Activated CD4-positive, alpha-beta T cell treated with anti-CD3 and anti-CD28 coated beads, Interleukin-2, Interleukin-4, amounts not matched to agents 100 ng/mL and 50 ng/mL, durations not matched to agents 16 hours and 8 hours (primary cell): ENCODE measurements at places on chromosomes 7 and 10.

DNA sequence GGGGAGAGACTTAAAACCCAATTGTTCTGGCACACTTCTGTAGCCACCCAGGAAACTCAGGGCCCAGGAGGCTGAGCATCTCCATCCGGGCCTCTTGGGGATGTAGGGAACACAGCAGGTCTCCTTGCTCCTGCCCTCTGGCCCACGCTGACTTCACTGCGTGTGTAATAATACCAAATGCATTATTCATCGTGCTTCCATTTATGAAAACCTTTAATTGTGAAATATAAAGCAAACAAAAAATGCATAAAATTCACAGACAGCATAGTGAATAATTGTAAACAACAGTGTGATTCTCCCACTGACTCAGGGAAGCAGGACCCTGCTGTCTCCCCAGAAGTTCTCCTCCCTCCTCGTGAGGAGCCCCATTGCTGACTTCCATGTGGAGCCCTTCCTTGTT lies 70.3 kb upstream of the SHH start:
- no peak for DNase-seq

- DNase-seq: no peak
Observed at GRCh38 chr10:124701881-124702656, 42.1 kb downstream of the FAM53B start.

- DNase-seq: no peak
Observed at GRCh38 chr10:86387178-86387794, 20.7 kb upstream of the GRID1 start.

DNA sequence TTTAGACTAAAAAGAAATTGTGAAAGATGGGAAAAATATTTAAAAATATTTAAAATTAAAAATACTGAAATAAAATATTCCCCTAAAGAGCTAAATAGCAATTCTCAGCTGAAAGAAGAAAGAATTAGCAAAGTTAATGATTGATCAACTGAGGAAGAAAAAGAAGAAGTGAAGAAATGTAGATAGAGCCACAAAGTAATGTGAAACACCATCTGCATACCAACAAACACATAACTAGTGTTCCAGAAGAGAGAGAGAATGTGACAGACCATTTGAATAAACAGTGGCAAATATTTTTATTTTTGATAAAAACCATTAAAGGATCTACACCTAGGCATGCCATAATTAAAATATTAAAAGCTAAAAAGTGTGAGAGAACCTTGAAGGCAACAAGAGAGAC lies 784.5 kb upstream of the ZWINT start:
- DNase-seq: no peak

GRCh38 chr10:53379956-53380355 lies 607.4 kb upstream of the MBL2 start:
- DNase-seq: no peak

GRCh38 chr10:119330342-119330741 lies 123.0 kb downstream of the GRK5 start:
- no peak for DNase-seq

- DNase-seq: no peak
Observed at GRCh38 chr10:117796130-117796745, 250.5 kb downstream of the RAB11FIP2 start.

DNA sequence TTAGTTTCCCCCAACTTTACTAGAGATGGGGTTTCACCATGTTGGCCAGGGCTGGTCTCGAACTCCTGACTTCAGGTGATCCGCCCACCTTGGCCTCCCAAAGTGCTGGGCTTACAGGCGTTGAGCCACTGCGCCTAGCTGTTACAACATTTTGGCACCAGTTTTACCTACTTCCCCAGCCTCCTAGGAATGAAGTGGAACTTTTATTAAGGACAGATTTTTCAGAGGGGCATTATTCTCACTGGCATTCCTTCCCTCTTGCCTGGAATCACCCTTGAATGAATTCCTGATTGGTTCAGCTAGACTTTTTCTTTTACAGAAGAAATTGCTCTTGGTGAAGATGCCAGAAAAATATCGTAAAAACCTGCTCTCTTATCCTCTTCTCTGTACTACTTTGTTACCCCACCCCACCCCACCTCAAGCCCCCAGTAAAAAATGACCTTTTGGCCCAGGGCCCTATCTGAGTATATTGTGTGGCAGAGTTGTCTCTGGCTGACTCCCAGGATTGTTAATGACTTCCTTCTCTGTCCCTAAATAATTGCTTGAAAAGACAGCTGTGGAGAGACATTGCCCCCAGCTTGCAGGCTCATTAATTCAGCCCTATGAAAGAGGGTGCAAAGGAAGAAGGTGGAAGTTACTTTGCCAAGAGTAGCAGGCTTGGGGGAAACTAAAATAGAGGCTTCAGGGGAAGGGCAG lies 189.6 kb downstream of the AUTS2 start:
- DNase-seq: no peak

- DNase-seq: no peak
Observed at GRCh38 chr7:2199528-2199927, 33.2 kb downstream of the MAD1L1 start.

GRCh38 chr7:2663121-2663886 lies 24.7 kb upstream of the AMZ1 start:
- DNase-seq: no peak

GRCh38 chr10:15744217-15744865 lies 24.6 kb upstream of the ITGA8 start:
- peak; percentile 56 for DNase-seq

DNA sequence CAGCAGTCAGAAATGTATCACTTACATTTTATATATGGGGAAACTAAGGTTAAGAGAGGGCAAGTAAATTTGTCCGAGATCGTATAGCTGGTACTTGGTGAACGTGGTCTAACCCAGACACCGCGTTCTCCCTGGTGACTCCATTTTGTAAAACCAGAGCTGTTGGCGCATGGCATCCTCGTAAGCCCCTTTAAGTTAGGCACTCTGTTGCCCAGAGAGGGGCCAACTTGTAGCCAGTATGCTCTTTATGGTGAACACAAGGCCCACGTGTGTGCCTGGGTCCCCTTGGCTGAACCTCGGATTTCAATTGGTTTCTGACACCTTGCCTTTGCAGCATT lies 39.7 kb upstream of the ZNF518A start:
- DNase-seq: no peak

- DNase-seq: no peak
Observed at GRCh38 chr7:4707217-4707741, 25.2 kb downstream of the FOXK1 start.

DNA sequence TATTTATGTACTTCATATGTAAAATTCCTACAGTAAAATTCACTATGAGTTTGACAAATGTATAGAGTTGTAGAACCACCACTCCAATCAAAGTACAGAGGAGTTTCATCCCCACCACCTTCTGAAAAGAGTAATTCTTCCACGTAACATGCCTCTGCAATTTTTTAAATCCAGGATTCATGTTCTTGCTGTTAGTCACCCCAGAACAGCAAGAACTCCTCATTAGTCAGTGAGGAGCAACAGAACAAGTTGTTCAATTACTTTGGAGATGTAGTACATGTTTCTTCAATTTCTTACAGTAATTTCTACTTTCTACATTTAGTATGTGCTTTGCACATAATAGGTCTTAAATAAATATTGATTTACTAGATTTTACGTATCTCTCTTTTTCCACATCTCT lies 248.1 kb downstream of the ABCA13 start:
- DNase-seq: no peak

GRCh38 chr7:135768467-135768866 lies 19.9 kb upstream of the FAM180A start:
- no peak for DNase-seq

- no peak for DNase-seq
Observed at GRCh38 chr7:155798673-155799439, 13.4 kb downstream of the SHH start.

GRCh38 chr10:85600026-85600743 lies 766.4 kb downstream of the GRID1 start:
- DNase-seq: no peak

DNA sequence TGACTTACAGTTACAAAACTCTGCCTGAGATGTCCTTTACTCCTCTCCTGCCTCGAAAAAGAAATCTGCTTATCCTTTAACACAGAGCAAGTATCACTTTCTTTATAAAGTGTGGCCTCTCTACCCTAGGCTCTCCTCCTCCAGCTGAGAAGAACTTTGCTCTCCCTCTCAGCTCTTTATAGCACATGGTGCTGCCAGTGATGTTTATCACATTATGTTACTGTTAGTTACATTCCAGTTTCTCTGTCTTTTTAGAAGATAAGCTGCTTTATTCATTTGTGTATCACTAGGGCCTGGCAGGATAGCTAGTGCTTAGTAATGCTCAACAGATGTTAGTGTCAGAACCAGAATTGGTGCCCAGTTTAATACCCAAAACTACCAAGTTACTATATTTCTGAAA lies 41.1 kb upstream of the TMEM229A start:
- no peak for DNase-seq

GRCh38 chr10:92082583-92083280 lies 159.2 kb downstream of the BTAF1 start:
- DNase-seq: no peak

DNA sequence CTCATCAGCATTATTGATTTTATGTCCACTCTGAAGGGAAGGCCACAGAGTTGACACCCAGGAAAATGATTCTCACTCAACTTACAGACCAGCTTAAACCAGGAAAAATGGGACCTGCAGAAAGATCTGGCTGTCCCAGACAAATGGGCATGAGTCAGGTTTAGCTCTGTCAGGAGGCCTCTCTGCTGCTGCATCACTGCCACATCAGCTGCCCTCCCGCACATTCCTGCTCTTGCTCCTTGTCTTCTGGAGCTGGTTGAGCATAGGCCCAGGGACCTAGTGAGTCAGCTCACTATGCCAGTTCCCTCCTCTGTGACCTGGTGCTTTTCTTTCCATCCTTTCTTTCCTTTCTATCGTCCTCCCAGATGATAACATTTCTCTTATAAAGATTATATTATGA lies 18.8 kb upstream of the SMNDC1 start:
- no peak for DNase-seq

GRCh38 chr10:94666391-94667102 lies 17.0 kb upstream of the CYP2C18 start:
- no peak for DNase-seq

- no peak for DNase-seq
Observed at GRCh38 chr10:117547016-117547715, 4.6 kb downstream of the EMX2 start.
